Mesothelial cell of epicardium (in vitro differentiated cells): ENCODE measurements at places on chromosomes 5 and 9. TPM values are rescaled to one million over a fixed set of nuclear protein-coding genes. Genes with fewer than 3 reads are reported as not detected.

Gene CNTLN
- 12.6 to 14.0 TPM (median 13.2 TPM) in 3 replicates for total RNA-seq

Gene EDIL3
- 45.2 to 51.3 TPM (median 48.0 TPM) in 3 replicates for total RNA-seq

Gene COMMD10
- 22.6 to 25.7 TPM (median 23.3 TPM) in 3 replicates for total RNA-seq

Gene SLC36A2
- total RNA-seq: not detected in 3 replicates

Gene GFPT2
- 14.9 to 16.3 TPM (median 15.7 TPM) in 3 replicates for total RNA-seq

Gene OBP2B
- total RNA-seq: not detected in 3 replicates

Gene SLC6A19
- not detected in 3 replicates for total RNA-seq

Gene CYLC2
- not detected in 3 replicates for total RNA-seq

Gene SLC1A3
- 55.0 to 59.4 TPM (median 56.3 TPM) in 3 replicates for total RNA-seq

Gene OLFML2A
- total RNA-seq: 36.1 to 37.4 TPM (median 37.1 TPM) in 3 replicates

Gene SNCAIP
- 102 to 113 TPM (median 109 TPM) in 3 replicates for total RNA-seq

Gene CTXN3
- total RNA-seq: not detected in 3 replicates

Gene PDGFRB
- total RNA-seq: 100 to 105 TPM (median 102 TPM) in 3 replicates

Gene MYMK
- not detected in 3 replicates for total RNA-seq

DNA sequence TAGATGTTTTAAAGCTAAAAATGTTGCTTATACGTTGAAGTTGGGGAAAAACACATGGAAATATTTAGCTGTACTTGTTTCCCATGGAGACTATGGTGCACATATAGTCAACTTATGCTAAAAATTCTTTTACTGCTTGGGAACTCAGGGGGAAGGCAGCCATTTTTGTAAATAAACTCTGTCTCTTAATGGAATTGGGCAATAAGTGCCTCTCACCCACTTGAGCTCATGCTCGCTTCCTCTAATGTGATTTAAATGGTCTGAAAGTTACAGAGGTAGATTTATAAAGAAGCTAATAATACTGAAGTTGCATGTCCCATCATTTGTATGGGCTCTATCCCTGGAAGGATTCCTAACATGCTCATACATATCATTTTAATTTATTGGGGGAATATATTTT lies 523.8 kb downstream of the RASEF start:
- H3K4me1 ChIP-seq: peaks cover 24% of the 10 kb centered on the region
- no peak for DNase-seq
- no peak overlapping the region for H3K4me3 ChIP-seq
- no peaks in the 10 kb centered on the region for H3K36me3 ChIP-seq
- no peak overlapping the region for H3K27ac ChIP-seq

DNA sequence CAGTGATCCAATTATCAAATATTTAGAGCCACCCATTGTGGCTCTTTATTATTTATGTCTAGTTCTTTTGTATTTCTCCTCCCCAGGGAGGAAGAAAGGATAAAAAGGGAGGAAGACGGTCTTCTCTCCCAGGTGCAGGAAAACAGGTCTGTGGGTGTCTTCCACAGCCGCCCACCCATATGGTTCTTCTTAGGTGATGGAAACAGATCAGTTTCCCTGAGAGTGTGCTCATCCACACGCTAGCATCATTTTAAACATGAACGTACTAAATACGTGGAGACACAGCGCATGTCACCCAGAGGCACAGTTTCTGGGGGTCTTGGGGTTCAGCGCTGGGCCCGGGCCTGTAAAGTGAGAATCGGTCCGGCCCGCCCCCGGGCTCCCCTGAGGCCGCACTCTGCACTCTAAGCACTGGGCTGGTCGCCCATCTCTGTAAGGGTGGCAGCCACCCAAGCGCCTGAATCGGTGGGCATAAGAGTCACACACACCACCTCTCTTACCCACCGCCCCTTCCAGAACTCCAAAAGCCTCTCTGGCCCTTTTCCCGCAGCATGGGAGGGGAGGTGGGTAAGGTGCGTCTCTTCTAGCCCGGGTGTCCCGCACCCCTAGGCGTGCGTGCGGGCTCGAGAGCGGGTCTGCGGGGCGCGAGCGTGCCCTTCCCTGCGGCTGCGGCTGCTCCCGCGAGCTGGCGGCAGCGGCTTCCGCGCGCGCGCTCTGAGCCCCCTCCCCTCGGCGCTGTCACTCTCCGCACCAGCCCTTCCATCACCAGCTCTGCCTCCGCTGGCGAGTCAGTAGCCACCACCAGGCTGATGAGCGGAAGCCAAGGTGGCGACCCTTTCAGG lies 1.3 kb downstream of the PTCH1 start:
- H3K4me1 ChIP-seq: peaks cover 31% of the 10 kb centered on the region
- no peak for DNase-seq
- H3K4me3 ChIP-seq: peak overlapping the region; percentile 57

- no peaks in the 10 kb centered on the region for H3K4me1 ChIP-seq
- peak; percentile 31 for DNase-seq
- H3K36me3 ChIP-seq: no peaks in the 10 kb centered on the region
- H3K27ac ChIP-seq: no peak overlapping the region
These were observed 167.2 kb downstream of the CACNA1B start for GRCh38 chr9:138044485-138045383.

- H3K27ac ChIP-seq: no peak overlapping the region
- no peak overlapping the region for H3K4me3 ChIP-seq
- peaks cover 17% of the 10 kb centered on the region for H3K4me1 ChIP-seq
- no peaks in the 10 kb centered on the region for H3K27me3 ChIP-seq
- DNase-seq: no peak
- H3K36me3 ChIP-seq: peaks cover 1% of the 10 kb centered on the region
These were observed 185.8 kb downstream of the DEPDC1B start for GRCh38 chr5:60514152-60514551.

DNA sequence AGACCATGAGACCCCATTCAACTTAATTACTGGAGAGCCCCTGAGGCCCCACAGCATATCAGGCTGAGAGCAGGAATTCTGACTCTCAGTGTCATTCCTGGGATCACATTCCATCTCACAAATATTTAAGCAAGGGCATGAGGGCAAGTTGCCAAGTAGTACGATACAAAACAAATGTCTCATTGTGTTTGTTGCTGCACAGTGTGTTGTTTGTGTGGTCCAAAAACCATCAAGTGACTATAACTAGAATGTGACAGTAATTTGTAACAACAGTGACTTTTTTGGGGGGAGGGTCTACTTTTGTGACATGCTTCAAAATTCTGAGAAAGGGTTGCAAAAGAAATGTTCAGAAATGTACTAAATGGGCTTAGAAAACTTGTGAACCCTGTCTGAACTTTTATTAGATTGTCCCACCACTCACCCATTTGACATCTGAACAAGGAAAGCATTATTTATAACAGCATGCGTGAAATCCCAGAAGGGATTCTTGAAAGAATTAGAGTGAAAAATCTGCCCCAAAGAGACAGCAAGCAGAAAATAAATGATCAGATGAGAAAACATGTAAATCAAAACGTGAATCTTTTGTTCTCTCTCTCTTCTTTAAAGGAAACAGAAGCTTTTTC lies 347.0 kb downstream of the NTRK2 start:
- no peak for DNase-seq
- H3K27ac ChIP-seq: peak overlapping the region; percentile 86
- H3K4me3 ChIP-seq: no peak overlapping the region
- H3K27me3 ChIP-seq: no peaks in the 10 kb centered on the region

DNA sequence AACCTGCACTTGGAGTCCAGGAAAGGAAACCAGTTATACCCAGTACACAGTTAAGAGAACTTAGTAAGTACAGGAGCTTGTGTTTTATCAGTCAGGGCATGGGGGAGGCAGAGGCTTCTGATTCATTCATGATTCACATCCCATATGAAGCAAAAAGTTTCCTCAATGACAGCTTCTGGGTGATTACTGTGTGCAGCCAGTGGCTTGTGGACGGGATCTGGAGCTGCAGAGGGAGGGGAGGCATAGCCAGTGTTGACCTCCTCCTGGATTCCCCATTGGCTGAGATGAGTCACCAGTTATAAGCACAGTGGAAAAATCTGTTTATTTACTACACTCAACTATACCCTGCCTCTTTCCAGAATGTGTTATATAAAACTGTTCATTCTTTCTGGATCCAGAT lies 17.7 kb downstream of the IL31RA start:
- no peak overlapping the region for H3K4me3 ChIP-seq
- H3K27ac ChIP-seq: no peak overlapping the region
- no peaks in the 10 kb centered on the region for H3K4me1 ChIP-seq
- H3K27me3 ChIP-seq: no peaks in the 10 kb centered on the region
- H3K36me3 ChIP-seq: no peaks in the 10 kb centered on the region
- DNase-seq: no peak

- no peaks in the 10 kb centered on the region for H3K36me3 ChIP-seq
- DNase-seq: no peak
- H3K4me3 ChIP-seq: no peak overlapping the region
- H3K4me1 ChIP-seq: peaks cover 50% of the 10 kb centered on the region
- H3K27ac ChIP-seq: peak overlapping the region; percentile 27
- no peaks in the 10 kb centered on the region for H3K27me3 ChIP-seq
These were observed 51.0 kb downstream of the EFNA5 start for GRCh38 chr5:107619781-107620180.

DNA sequence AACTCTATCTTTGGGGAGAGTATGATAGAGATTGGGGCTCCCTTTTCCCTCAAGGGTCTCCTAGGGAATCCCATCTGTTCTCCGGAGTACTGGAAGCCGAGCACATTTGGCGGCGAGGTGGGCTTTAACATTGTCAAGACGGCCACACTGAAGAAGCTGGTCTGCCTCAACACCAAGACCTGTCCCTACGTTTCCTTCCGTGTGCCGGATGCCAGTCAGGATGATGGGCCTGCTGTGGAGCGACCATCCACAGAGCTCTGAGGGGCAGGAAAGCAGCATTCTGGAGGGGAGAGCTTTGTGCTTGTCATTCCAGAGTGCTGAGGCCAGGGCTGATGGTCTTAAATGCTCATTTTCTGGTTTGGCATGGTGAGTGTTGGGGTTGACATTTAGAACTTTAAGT lies 21.5 kb downstream of the PTGS1 start:
- H3K27me3 ChIP-seq: peaks cover 55% of the 10 kb centered on the region
- peak; percentile 10 for DNase-seq
- H3K36me3 ChIP-seq: no peaks in the 10 kb centered on the region
- no peak overlapping the region for H3K4me3 ChIP-seq

GRCh38 chr9:93005876-93006275 lies 52.6 kb upstream of the SUSD3 start:
- peaks cover 30% of the 10 kb centered on the region for H3K36me3 ChIP-seq
- H3K4me3 ChIP-seq: no peak overlapping the region
- peaks cover 10% of the 10 kb centered on the region for H3K4me1 ChIP-seq
- no peak for DNase-seq

GRCh38 chr5:136033848-136034247 lies 5.1 kb downstream of the TGFBI start:
- no peak overlapping the region for H3K4me3 ChIP-seq
- DNase-seq: no peak
- H3K36me3 ChIP-seq: peaks cover 19% of the 10 kb centered on the region
- peaks cover 9% of the 10 kb centered on the region for H3K27me3 ChIP-seq

DNA sequence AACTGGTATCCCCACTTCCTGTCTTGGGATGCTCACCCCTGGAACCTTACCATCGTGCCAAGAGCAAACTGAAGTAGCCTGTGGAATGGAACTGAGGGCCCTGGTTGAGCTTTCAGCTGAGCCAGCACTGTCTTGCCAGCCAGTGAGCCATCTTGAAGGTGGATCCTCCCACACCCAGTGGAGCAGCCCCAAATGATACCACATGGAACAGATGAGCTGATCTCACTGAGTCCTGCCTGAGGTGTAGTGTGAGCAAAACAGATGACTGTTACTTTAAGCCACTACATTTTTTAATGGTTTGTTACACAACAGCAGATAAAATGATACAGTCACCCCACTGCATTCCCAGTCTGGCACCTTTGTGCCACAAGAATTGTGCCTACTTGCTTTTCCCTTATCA lies 2.2 kb upstream of the PCYOX1L start:
- H3K36me3 ChIP-seq: peaks cover 21% of the 10 kb centered on the region
- no peaks in the 10 kb centered on the region for H3K27me3 ChIP-seq
- no peak overlapping the region for H3K27ac ChIP-seq
- DNase-seq: no peak
- H3K4me3 ChIP-seq: no peak overlapping the region
- H3K4me1 ChIP-seq: peaks cover 10% of the 10 kb centered on the region

- H3K36me3 ChIP-seq: no peaks in the 10 kb centered on the region
- DNase-seq: no peak
- peaks cover 11% of the 10 kb centered on the region for H3K27me3 ChIP-seq
- H3K27ac ChIP-seq: peak overlapping the region; percentile 34
- H3K4me1 ChIP-seq: peaks cover 8% of the 10 kb centered on the region
- H3K4me3 ChIP-seq: no peak overlapping the region
These were observed 5.5 kb upstream of the AQP3 start for GRCh38 chr9:33452828-33453271.

GRCh38 chr9:21803649-21804048 lies 1.2 kb downstream of the MTAP start:
- H3K4me1 ChIP-seq: peaks cover 35% of the 10 kb centered on the region
- H3K36me3 ChIP-seq: peaks cover 9% of the 10 kb centered on the region
- peak overlapping the region; percentile 99 for H3K4me3 ChIP-seq

DNA sequence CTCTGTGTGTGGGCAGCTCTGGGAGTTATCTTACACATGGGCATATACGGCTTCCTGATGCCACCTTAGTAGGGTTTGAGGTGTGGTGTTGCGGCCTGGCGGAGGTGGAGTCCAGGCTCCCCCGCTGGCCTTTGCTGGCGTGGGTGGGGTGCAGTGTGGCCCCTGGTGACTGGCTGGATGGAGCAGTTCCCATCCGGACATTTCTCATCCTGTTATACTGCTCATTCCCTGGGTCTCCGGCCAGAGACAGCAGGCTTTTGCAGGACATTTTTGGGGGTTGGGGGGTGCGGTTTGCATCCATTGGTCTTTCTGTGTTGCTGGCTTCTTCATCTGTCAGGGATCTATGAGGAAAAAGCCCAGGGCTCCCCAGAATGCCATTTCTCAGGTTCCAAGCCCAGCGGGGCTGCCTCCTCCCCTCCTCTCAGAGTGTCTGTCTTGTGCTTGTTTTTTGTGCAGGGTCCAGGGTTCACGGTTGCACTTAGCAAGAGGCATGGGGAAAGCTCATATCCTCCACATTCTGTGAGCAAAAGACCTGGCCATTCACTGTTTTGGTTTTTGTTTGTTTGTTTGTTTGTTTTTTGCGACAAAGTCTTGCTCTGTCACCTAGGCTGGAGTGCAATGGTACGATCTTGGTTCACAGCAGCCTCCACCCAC lies 22.3 kb downstream of the NDUFS6 start:
- no peak overlapping the region for H3K4me3 ChIP-seq
- H3K27me3 ChIP-seq: no peaks in the 10 kb centered on the region
- H3K36me3 ChIP-seq: peaks cover 46% of the 10 kb centered on the region
- no peak for DNase-seq

DNA sequence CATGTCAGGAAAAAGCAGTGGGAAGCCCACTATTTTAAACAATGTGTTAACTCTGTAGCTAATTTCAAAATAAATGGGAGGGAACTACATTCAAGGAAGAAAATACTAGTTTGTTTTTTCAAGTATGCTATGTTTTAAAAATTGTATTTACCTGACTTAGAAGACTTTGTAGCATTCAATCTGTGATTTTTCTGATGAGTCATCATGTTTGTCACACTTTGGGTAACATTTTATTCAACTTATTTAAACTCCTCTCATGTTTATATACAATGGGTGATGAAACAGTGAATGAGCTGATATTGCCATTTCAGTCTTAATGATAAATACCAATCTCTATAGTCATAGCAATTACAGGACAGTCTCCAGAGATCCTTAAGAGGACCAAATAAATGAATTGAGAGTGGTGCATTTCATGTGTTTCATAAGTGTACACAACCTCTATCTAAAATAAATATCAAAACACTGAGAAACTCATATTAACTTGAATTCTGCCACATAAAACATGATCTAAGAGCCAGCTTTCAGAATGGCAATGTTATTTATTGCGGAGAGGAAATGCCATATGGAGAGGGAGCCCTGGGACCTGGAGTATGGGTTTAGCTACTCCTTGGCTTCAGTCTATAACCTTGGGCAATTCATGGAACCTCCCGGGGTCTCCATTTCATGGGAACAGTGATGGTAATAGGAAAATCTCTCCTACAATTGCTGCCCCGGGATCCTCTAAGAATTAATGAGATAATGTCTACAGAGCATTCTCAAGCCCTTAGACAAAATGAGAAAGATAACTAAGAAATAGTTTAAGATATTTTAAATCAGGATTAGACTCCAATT lies 913.9 kb downstream of the TLE4 start:
- H3K4me1 ChIP-seq: peaks cover 9% of the 10 kb centered on the region
- DNase-seq: no peak
- H3K27me3 ChIP-seq: no peaks in the 10 kb centered on the region
- no peaks in the 10 kb centered on the region for H3K36me3 ChIP-seq
- H3K4me3 ChIP-seq: no peak overlapping the region
